Sigmoid colon (tissue), 7 donors: ENCODE measurements at places on chromosomes 12 and 14.
A peak's percentile ranks its signal among the peaks of the same experiment; 100 is the strongest.

- DNase-seq, result no peak
Observed at GRCh38 chr14:90060965-90061684, 669 bp upstream of the KCNK13 start.

- peak; percentile 66 for DNase-seq
Observed at GRCh38 chr12:70719672-70720420, 82.6 kb upstream of the PTPRB start.

- no peak for DNase-seq
Observed at GRCh38 chr14:86790408-86791364, 1202.3 kb downstream of the GALC start.

- no peak for DNase-seq
Observed at GRCh38 chr14:77640756-77641533, 24.5 kb upstream of the SPTLC2 start.

DNA sequence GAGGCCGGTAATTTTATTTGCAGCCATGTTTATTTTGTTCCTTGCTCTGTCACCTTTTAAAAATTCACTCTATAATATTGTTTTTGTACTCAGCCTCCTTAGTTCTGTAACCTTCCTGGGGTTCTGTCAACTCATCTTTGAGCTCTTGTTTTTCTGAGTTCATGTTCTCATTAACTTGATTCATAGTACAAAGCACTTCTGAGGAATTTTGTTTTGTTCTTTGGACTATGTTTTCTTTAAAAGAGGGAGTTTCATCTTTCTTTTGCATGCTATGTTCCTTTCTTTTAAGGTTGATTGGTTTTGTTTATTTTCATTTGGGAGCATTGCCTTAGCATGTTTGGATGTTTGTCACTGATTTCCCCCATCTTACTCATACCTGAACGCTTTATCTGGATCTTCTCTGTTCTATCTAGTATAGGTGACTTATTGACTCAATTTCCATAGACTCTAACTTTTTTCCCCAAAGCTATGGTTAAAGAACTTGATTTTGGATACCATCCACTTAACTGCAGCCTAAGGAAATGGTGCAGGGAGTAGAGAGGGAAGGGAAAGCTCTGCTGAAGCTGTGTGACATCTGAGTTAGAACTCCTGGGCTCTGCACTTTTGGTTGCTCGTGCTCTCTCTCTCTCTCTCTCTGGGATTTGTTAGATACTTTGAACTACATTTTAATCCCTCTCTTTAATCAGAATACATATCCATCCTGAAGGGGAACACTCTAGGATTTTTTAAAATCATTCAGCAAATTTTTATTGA lies 268.5 kb downstream of the PAWR start:
- DNase-seq, result no peak

DNA sequence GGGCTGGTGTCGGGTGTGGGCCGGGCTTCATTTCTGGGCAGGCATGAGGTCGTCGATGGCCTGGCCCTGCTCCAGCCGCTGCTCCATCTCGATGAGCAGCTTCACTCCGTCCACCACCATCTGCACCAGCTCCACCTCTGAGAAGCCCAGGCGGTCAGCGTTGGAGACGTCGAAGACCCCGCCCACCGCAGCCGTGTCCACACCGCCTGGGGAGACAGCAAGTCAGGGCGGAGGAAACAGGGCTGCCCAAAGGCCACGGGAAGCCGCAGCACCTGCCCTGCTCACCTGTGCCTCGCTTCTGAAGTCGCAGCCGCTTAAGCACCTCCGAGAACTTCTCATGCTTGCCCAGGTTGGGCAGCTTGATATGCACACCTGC lies 2.8 kb downstream of the CKB start:
- peak; percentile 76 for DNase-seq

DNA sequence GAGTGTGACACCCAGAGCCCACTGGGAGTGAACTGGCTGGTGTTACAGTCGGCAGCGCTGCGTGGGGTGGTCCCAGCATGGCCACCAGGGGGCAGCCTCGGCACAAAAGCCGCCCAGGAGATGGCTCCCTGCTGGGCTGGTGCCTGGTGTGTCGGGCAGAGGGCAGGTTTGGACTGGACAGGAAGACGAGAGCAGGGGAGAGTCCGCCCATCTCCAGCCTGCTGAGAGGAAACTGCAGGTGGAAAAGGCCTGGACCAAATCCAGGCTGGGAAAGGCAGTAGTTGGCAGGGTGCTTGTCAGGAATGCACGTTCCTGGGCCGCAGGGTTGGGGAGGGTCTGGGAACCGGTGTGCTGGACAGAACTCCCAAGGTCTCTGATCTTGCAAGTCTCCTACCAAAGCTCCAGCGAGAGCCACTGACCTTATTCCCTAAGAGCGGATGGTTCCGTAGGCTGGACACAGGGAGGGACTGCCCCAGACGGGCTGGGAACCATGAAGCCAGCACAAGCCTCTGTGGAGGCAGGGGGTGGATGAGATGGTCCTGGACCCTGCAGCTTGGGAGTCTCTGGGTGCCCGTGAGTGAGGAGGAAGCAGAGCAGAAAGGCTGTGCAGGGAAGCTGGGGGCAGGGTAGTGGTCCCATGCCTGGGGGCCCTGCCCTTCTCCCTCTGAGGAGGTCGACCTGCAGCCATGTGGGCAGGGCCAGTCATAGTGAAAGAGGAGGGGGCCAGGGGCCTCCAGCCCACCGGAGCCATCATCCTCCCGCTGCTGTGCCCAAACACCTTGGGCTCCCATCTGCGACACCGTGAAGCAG lies 1.8 kb downstream of the AHNAK2 start:
- DNase-seq, result peak; percentile 92

- no peak for DNase-seq
Observed at GRCh38 chr12:24854017-24854416, 94.9 kb downstream of the BCAT1 start.

DNA sequence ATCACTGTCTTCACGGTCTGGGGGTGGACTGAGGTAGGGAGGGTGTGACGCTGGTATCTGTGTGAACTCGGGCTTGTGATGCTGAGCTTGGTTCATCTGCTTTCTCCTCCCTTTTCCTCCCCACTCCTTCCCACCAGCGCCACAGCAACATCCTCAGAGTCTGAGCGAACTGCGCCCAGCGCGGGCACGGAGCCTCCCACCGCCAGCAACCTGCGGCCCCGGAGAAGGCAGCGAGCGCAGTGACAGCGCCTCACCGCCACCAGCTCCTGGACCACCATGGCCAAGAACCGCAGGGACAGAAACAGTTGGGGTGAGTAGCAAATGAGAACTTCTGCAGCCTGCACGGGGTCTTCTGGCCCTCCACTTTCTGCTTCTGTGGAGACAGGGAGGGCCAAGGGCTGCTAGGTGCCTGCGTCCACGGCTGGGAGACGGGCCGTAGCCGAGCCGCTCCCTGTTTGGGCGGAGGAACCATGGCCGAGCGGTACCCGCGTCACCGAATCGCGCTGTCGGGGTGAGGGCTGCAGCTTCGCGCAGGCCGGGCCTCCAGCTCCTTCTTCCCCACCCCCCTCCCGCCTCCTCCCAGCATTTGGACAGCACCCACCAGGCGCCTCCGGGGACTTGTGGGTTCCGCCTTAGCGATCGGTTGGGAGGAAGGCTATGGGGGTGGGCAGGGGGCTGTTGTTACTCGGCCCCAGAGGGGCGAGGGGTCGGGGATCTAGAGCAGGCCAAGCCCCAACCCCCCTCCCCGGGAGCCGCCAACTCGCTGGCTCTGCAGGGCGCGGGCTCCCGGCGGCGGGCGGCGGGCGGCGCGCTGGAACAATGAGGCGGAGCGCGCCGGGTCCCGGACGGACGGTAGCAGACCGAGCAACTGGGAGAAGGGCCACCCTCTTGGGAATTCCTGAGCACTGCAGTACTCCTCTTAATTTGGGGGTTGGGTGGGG lies at the start of gene ATL1:
TSS of gene ATL1 (plus strand) at position 156 of the 941 bp plus-strand sequence. CDS start at position 277, 121 bp downstream.
- DNase-seq, result peak; percentile 90

GRCh38 chr12:14946861-14947260 lies 8.5 kb upstream of the ERP27 start:
- no peak for DNase-seq

DNA sequence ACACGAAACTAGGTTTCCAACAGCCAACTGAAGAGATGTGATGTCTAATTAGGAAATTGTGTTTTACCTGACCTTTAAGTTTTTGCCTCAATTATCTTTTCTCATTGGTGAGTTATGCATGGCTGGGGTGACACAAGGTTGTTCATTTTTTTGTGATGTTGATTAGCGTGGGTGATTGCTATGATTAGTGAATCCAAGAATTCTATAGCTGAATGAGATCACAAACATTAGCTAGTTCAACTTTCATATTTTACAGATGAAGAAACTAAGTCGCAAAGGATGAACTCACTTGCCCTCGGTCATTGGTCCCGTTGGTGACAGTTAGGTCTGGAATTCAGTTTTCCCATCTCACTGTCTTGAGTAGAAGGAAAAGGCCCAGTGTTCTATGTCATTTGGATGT lies 32.6 kb upstream of the LMNTD1 start:
- DNase-seq, result no peak

DNA sequence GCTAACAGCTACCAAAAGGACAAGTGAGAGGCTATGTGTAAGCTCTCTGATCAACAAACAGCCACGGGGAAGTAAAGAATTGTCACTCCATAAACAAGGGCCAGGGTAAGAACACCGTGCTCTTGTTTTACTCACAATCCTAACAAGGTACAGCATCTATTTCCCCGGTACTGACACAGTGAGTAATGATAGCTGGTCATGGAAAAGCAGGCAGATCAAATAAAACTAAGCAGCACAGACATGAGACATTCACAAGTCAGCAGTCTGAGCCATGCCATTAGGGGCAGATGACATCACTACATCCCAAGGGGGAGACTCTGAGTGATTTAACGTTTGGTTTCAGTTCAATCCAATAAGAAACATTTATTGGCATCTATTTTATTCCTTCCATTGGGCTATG lies 54.4 kb downstream of the ARL6IP4 start:
- DNase-seq, result no peak

- no peak for DNase-seq
Observed at GRCh38 chr14:90361865-90362557, 30.3 kb upstream of the NRDE2 start.

GRCh38 chr12:99223579-99223978 lies 424.0 kb upstream of the GARIN6 start:
- DNase-seq, result no peak

GRCh38 chr12:27277846-27278260 lies 33.8 kb downstream of the STK38L start:
- DNase-seq, result no peak

GRCh38 chr14:38838049-38838978 lies 264.7 kb downstream of the SEC23A start:
- DNase-seq, result no peak

- no peak for DNase-seq
Observed at GRCh38 chr14:56195704-56196103, 77.5 kb downstream of the PELI2 start.

DNA sequence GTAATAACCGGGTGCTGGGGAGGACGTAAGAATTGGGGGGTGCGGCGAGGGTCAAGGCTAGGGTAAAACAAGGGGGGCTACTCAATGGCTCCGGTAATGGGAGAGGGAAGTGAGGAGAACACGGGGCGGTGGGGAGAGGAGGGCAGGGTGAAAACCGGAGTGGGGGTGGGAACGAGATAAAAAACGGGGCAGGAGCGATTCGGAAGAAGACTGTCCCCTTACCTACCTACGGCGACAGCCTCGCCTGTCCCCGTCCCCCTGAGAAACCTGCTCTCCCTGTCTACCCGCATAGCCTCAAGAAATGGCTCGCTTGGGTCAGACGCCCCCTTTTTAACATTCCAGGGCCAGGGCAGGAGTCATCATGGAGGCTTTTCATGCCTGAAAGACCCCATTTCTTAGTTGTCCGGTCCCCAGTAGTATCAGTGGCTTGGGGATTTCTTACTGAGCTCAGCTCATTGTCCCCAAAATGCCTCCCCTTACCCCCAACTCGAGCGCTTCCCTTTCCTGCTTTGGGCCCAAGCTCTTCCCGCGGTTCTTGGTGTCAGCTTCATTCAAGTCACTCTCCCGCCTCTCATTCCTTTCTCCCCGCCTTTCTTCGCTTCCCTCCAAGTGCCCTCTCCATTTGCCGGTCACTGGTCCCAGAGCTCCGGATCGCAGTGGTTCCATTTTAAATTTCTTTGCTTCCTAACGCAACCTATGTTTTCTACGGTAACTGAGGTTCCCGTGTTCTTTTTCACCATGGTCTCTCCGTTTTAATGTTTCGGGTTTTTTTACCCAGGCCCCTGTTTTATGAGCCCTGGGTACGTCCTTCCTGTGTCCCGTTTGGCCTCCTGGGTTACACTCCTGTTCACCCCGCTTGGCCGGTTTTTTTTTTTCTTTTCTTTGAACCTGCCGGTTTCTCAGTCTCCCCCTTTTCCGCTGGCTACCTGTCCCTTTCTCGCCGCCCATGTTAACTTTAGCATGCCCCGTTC lies 1.2 kb upstream of the WSB2 start:
- peak; percentile 78 for DNase-seq
